Right ventricle myocardium inferior (tissue), 1 donor: ENCODE measurements at places on chromosomes 3 and 15. TPM values are rescaled to one million over a fixed set of nuclear protein-coding genes. Genes with fewer than 3 reads are reported as not detected.

The DIPK2A gene
- 9.0 TPM for total RNA-seq

The CADPS gene
- 10.4 TPM for total RNA-seq

- DNase-seq: no peak
These were observed 84.9 kb downstream of the FNDC3B start for GRCh38 chr3:172124271-172124670.

GRCh38 chr3:113638910-113639309 is 57.5 kb downstream of the USF3 start:
- DNase-seq: no peak

- no peak for DNase-seq
These were observed 5.5 kb upstream of the UBR1 start for GRCh38 chr15:43111354-43111753.

DNA sequence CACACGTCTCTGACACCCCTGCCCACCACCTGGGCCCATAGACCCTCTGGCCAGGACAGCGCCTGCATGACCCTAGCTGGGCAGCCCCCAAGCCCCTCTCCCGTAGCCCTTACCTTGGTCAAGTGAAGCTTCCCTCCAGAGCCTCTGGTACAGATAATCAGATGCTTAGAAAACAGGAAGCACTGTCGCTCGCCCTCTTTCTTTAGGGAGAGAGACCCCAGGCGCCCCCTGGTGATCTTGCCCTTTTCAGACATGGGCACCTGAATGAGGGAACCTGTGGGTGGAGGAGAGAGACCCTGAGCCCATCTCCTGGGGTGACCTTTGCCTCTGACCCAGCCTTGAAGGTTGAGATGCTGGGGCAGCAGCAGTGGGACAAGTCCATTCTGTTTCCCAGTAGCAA is 65.4 kb downstream of the RASGRF1 start:
- no peak for DNase-seq

GRCh38 chr15:64836023-64836536 is 5.6 kb upstream of the PLEKHO2 start:
- DNase-seq: no peak

DNA sequence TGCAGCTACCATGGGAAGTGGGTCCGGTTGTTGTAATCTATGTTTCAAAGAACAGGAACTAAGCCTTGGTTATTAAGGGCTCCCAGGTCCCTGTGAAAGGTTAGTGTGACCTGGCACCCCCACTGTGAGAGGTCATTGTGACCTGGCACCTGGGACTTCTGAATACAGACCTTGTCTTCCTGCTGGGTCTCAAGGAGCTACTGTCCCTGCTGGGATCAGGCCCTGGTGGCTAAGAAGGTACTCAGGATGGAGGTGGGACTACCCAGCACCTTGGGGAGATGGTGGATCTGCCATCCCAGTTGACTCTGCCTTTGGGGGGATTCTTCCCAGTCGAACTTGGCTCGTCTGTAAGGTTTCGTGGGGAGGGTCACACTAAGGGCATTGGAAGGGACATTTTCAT is 10.3 kb upstream of the SLCO2A1 start:
- DNase-seq: no peak
